Activated T-cell treated with anti-CD3 and anti-CD28 coated beads, Interleukin-2, amount 50 U/mL, for 72 hours (primary cell): ENCODE measurements at places on chromosomes 16 and 17. TPM values are rescaled to one million over a fixed set of nuclear protein-coding genes. Genes with fewer than 3 reads are reported as not detected.

TMEM238L gene
- not detected for total RNA-seq

CIITA gene
- 3.1 TPM for total RNA-seq

KCNJ2 gene
- total RNA-seq, result not detected

DNA sequence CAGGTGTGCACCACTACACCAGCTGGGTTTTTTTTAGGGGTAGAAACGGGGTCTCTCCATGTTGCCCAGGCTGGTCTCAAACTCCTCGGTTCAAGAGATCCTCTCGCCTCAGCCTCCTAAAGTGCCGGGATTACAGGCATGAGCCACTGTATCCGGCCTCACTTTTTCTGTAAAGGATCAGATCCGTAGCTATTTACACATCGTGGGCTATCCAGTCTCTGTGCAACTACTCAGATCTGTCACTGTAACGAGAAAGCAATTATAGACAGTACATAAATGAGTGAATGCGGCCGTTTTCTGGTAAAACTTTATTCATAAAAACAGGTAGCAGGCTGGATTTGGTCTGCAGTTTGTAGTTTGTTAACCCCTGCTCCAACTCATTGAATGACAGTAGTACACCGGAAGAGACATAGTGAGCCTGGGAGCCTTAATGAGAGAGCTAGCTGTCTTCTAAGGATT lies 44.5 kb downstream of the VMP1 start:
- peak; percentile 63 for DNase-seq

DNA sequence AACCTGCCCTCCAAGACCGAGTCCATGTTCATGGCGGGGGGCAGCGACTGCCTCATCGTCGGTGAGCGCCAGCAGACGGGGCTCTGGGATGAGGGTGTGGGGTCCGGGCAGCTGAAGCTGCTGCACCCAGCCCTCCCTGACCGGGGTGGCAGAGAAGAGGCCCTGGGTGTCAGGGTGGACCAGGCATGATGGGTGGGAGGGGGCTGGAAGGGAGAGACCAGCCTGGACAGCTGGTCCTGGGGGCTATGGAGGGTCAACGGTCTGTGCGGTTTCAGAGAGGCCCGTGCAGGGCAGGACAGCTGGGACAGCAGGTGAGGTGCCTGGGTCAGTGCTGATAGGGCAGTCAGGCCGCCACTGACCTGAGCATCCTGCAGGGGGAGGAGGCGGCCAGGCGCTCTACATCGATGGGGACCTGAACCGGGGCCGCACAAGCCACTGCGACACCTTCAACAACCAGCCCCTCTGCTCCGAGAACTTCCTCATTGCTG lies 13.3 kb upstream of the ATP6V0C start:
- no peak for DNase-seq

DNA sequence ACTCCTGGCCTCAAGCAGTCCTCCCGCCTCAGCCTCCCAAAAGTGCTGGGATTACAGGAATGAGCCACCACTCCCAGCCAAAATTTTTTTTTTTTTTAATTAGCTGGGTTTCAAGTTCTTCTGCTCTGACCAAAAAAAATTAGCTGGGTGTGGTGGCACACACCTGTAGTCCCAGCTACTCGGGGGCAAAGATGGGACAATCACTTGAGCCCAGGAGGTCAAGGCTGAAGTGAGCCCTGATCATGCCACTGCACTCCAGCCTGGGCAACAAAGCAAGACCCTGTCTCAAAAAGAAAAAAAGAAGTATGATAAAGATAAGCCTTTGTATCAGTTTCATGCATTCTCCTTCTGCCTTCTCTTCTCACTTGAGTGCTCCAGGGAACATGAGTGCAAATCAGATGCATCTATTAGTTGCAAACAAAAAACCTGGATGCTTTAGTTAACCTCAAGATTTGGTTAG lies 1.9 kb downstream of the NQO1 start:
- no peak for DNase-seq
